ENCODE measurements at places on chromosomes 7 and 10. TPM values are rescaled to one million over a fixed set of nuclear protein-coding genes. Genes with fewer than 3 reads are reported as not detected.

The CNNM1 gene
- under 0.01 TPM for total RNA-seq

The ZNF138 gene
- 4.3 TPM for total RNA-seq

The TMEM225B gene
- 5.5 TPM for total RNA-seq

The BTBD16 gene
- total RNA-seq = not detected

The FGF8 gene
- not detected for total RNA-seq

The TMEM26 gene
- total RNA-seq = under 0.01 TPM

The FAM25G gene
- total RNA-seq = 9.0 TPM

The MMP21 gene
- total RNA-seq = not detected

The CAMK2B gene
- total RNA-seq = not detected

The CUTC gene
- 6.8 TPM for total RNA-seq

The CCL24 gene
- total RNA-seq = not detected

The RBP4 gene
- 0.79 TPM for total RNA-seq

The MRC1 gene
- total RNA-seq = 0.11 TPM

The STEAP2 gene
- 2.0 TPM for total RNA-seq

The ASAH2 gene
- total RNA-seq = 0.54 TPM

The MCU gene
- total RNA-seq = 20.8 TPM

The ZDHHC6 gene
- total RNA-seq = 19.5 TPM

The GPER1 gene
- 0.33 TPM for total RNA-seq

The ALKBH4 gene
- 12.1 TPM for total RNA-seq

The COBL gene
- under 0.01 TPM for total RNA-seq

The TECTB gene
- total RNA-seq = not detected
